Hindlimb muscle (tissue), 1 donor: ENCODE measurements at places on chromosomes 11 and 22. TPM values are rescaled to one million over a fixed set of nuclear protein-coding genes. Genes with fewer than 3 reads are reported as not detected.

Gene PGA3
- polyA plus RNA-seq, result not detected

Gene PLAAT5
- 4.6 TPM for polyA plus RNA-seq

Gene SCN2B
- 2.9 TPM for polyA plus RNA-seq

Gene JRKL
- 10.4 TPM for polyA plus RNA-seq

Gene CRYBB1
- 1.1 TPM for polyA plus RNA-seq

Gene PDGFB
- polyA plus RNA-seq, result 26.6 TPM

Gene SOX10
- polyA plus RNA-seq, result 4.2 TPM

Gene TSKU
- 19.4 TPM for polyA plus RNA-seq

Gene OR5B21
- not detected for polyA plus RNA-seq

Gene GRM5
- 0.05 TPM for polyA plus RNA-seq

Gene KRTAP5-2
- polyA plus RNA-seq, result not detected
